NCI-H1436 (cell line): ENCODE measurements at places on chromosomes 12 and 14.

- no peak for DNase-seq
Observed at GRCh38 chr14:28756269-28756883, 10.2 kb upstream of the FOXG1 start.

DNA sequence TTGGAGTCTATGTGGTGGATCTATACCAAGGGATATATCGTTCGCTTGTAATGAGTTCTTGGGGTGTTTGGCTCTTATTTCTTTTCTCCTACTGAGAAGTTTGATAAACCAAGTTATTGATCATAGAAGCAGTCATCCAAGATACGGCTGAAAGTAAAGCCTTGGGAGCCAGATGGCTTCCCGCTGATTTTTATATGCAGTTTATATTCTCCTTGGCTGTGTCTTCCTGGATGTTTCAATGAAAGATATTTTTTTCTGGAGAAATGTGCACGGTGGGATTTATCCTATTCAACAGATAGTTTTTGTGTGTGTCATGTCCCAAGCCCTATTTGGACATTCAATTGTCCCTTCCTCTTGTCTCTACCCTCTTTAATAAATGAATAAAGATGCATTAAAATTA is 289.0 kb downstream of the ERC1 start:
- no peak for DNase-seq

DNA sequence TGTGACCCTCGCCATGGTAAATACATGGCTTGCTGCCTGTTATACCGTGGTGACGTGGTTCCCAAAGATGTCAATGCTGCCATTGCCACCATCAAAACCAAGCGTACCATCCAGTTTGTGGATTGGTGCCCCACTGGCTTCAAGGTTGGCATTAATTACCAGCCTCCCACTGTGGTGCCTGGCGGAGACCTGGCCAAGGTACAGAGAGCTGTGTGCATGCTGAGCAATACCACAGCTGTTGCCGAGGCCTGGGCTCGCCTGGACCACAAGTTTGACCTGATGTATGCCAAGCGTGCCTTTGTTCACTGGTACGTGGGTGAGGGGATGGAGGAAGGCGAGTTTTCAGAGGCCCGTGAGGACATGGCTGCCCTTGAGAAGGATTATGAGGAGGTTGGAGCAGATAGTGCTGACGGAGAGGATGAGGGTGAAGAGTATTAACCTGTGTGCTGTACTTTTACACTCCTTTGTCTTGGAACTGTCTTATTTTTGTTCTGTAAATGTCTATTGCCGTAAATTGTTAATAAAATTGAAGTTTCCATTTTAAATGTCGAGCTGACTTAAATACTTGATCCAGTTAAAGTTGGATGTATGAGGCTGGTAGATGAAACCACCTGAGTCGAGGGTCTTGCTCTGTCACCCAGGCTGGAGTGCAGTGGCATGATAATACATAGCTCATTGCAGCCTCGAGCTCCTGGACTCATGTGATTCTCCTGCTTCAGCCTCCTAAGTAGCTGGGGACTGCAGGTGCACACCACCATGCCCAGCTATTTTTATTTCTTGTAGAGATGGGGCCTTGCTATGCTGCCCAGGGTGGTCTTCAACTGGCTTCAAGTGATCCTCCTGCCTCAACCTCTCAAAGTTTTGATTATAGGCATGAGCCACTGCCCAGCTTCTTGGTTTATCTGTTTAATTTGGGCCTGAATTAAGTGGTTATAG is 8.2 kb downstream of the TUBA1C start:
- no peak for DNase-seq

- no peak for DNase-seq
Observed at GRCh38 chr12:52646613-52647012, 5.4 kb downstream of the KRT2 start.

GRCh38 chr12:75444429-75445136 is 36.0 kb upstream of the GLIPR1 start:
- no peak for DNase-seq

GRCh38 chr12:80567401-80567800 is 123.4 kb downstream of the PTPRQ start:
- DNase-seq, result no peak

DNA sequence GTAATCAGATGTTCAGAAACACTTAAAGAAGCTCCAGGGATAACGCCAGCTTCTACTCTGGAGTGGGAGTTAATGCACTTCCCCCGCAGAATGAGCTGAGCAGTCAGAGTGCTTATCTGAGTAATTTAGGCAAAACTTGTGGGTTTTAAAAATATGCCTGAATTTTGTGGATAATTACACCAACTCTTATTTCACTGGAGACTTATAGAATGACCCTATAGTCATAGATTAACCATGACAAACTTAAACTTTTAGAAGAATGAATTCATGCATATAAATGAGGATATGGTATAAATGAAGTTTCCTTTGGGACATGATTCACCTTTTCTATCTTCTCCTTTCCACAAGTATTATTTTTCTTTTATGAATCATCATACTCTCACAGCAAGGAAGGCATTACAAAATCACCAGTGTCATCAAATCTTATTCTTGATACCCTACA is 241.1 kb upstream of the FBXO33 start:
- DNase-seq, result no peak

- DNase-seq, result no peak
Observed at GRCh38 chr12:11656550-11656949, 7.1 kb downstream of the ETV6 start.
